ENCODE measurements at places on chromosomes 1 and 21. TPM values are rescaled to one million over a fixed set of nuclear protein-coding genes. Genes with fewer than 3 reads are reported as not detected.

DNA sequence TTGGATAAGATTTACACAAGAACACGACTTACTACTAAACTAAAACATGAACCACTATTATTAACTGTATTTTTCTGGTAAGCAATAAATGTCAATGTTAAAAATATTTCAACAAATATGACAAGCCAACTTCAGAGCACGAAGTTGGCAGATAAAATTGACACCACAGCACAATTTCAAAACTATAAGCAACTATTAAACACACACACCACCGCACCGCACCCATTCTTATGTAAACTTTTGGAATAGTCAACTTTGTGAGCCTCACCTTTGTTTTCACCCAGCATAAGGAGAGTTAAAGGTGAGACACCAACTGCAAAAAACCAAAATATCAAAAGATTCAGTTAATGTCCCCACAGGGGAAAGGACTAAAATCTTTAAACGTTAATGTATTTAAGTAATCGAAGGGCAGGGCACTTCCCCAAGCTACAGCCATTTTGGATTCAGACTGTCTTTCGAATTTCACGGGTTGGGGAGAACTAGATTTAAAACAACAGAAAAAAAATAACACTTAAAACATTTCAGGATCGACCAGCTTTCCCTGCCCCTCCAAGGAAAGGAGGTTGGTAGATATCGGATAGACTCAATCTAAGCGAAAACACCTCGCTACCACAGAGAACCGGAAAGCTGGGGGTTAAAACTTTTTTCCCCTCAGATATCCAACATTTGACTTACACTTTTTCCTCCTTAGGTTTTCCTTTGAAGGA is 872 bp downstream of the GPBP1L1 start:
- no peak for DNase-seq

- no peak for DNase-seq
Measured at GRCh38 chr1:89378001-89378400, 14.1 kb downstream of the GBP6 start.

GRCh38 chr1:67261680-67262079 is 46.0 kb upstream of the IL12RB2 start:
- no peak for DNase-seq

DNA sequence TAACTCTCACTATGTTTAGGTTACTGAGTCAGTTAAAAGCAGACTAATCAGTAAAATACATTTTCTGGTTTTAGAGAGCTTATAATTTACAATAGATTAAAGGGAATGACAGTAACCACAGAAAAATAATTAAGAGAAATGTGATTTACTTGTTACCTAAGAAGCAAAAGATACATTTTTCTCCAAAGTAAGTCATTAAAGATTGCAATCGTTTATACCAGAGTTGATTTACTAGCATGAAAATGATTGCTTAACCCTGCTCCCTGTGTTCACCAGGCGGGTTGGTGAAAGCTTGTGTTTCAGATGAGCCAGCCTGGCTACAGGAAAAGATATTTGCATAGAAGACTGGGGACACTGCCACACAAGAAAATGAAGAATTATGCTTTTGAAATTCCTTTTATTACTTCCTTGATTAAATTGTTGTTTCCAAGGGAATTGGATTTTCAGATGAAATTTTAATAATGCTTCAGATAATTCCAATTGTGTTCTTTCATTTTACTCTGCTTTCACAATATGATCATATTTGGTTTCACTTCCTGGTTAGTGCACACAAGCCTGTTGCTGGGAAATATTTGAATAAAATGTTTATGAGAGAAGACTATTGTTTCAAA is 27.9 kb downstream of the LRRC8B start:
- DNase-seq, result no peak

Gene CATSPERE
- 0.79 TPM for total RNA-seq

Gene LYPLAL1
- total RNA-seq, result 15.9 TPM

Gene FAM151A
- total RNA-seq, result not detected

Gene MATN1
- total RNA-seq, result 0.93 TPM

Gene SLC9C2
- not detected for total RNA-seq

All from natural killer cell (primary cell).